ENCODE measurements at places on chromosomes 12 and 14.

DNA sequence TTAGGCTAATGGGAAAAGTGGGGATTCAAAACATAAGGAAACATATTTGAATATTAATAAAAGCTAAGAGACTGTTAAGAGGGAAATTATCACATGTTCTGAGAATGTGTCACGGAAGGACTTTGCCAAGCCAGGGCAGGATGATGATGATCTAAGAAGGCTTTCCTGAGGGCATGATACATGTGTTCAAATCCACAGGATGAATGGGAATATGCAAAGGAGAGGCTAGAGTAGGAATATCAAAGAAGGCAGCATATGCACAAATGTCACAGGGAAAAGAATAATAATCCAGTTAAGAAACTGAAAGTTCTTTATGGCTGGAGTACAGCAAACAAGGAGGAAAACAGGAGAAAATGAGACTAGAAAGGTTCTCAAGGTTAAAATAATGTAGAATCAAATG is 107.0 kb downstream of the PTPRO start:
- DNase-seq: no peak

GRCh38 chr14:100587086-100587762 is at the start of gene BEGAIN:
BEGAIN (minus strand) TSS chr14:100587417; CDS start chr14:100587290, 127 bp downstream.
- no peak for DNase-seq

DNA sequence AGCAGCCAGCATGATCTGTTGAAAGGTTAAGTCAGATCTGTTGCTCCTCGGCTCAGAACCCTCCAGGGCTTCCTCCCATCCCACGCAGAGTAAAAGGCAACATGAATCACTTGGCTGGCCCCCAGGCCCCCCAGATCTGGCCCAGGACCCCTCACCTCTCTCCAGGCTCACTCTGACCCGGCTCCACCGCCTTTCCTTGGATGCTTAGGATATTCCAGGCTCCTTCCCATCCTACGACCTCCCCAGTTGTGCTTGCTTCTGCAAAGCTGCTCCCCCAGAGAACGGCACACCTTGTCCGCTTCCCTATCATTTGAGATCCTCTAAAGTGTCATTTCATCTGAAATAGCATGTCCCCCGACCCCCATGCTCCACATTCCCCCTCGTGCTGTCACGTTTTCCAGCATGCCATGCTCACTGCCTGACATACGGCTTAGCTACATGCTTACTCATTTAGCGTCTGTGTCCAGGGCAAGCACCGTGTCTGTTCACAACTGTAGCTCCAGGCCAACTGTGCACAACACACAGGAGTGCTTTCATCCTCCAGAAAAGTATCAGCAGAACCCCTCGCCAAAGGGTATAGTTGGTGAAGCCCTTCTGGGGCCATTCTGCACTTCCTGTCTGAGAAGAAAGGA is 33.6 kb upstream of the BDKRB2 start:
- no peak for DNase-seq

DNA sequence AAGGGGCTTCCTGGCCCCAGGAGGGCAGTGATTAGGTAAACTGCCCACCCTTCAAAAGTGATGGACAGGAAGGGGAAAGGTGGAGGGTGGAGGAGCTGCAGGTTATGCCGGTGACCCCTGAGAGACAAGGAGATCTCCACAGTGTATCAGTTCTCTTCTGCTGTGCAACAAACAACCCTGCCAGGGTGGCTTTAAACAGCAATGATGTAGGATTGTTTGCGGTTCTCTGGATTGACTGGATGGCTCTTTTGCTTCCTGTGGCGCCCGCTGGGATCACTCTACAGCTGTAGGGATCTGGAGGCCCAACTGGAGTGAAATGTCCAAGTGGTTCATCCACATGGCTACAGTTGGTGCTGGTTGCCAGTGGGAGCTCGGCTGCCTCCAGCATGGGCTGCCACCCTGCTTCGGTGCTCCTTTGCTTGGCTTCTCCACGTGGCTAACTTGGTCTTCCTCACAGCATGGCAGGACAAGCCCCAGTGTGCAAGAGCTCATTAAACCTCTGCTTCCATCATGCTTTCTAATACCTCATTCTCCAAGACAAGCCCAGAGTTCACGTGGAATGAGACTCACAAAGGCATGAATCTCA is 8.6 kb upstream of the ANKRD9 start:
- DNase-seq: no peak

DNA sequence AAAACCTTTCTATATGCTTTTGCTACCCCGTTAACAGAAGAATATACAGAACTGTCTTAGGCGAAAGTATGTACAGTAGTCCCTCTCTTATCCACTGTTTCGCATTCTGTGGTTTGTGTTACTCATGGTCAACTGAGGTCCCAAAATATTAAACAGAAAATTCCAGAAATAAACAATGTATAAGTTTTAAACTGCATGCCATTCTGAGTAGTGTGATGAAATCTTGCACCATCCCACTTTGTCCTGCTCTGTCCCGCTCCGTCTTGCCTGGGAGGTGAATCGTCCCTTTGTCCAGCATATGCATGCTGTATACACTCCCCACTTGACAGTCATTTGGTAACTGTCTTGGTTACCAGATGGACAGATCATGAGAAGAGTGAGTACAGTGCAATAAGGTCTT is 70.1 kb upstream of the STRN3 start:
- DNase-seq: no peak
